SK-MEL-5 (cell line): ENCODE measurements at places on chromosomes 7 and 10.

- DNase-seq = no peak
Observed at GRCh38 chr7:154591544-154591943, 411.4 kb downstream of the PAXIP1 start.

- DNase-seq = no peak
Observed at GRCh38 chr7:102463841-102464576, 654 bp downstream of the ALKBH4 start.

DNA sequence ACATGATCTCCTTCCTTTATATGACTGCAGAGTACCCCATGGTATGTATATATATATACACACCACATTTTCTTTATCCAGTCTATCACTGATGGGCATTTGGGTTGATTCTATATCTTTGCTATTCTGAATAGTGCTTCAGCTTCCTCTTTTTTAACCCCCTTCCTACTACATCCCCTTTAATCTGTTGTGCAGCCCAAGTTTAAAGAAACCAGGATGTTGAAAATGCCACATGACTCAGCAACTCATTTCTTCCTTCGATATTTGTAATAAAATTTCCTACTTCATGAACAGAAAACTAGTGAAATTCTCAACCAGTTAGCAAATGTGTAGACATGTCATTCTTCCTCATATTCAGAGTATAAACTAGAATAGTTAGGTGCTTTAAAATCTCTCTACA lies 1245.7 kb upstream of the SORCS1 start:
- no peak for DNase-seq

DNA sequence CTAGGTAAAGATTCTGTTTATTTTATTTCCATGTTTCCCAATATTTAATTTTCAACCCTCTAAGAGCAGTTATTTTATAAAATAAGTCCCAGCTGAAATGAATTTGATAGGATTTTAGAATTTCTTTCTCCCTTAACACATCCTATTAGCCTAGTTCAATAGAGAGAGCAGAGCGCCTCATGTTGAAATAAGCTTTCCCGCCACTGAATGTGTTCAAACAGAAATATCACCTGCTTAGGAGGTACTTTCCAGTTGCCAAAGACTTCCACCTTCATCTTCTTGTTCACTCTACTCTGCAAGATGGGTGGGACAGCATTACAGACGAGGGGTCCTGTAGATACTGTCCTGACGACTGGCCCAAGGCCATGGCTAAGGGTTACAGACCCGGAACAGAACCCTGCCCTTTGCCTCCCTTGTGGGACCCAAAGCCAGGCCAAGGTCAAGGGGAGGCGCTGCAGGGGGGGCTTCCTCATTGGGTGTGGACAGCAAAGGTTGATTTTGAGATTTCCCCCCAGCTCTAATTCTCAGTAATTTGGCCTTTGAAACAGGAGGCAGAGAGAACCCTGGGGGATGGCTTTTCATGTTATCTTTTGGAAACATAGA lies 62.0 kb downstream of the PARP12 start:
- no peak for DNase-seq

GRCh38 chr10:89369156-89370105 lies 8.4 kb upstream of the IFIT1B start:
- DNase-seq = peak; percentile 58

DNA sequence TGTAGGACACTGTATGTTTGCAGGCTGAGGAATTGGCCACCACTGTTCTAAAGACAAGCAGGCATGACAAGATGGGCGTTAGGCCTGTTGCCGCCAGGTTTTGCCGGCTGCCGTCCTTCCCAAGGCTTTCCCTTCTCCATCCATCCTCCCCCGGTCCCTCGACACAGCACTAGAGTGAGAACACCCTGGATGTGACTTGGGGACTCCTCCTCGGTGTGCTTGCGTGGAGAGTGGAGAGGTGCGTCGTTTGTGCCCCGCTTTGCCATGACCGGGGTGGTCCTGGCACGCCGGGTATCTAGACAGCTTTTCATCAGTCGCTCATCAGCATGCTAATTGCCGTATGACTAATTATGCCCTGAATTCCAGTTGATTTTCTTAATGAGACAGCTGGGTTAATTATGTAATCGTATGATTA lies 206.6 kb upstream of the SH2B2 start:
- DNase-seq = no peak

GRCh38 chr10:52474265-52474664 lies 160.2 kb downstream of the DKK1 start:
- DNase-seq = no peak
